CD4-positive, alpha-beta T cell treated with Interleukin-17A for 1 hour (primary cell): ENCODE measurements at places on chromosomes 11 and 22.

DNA sequence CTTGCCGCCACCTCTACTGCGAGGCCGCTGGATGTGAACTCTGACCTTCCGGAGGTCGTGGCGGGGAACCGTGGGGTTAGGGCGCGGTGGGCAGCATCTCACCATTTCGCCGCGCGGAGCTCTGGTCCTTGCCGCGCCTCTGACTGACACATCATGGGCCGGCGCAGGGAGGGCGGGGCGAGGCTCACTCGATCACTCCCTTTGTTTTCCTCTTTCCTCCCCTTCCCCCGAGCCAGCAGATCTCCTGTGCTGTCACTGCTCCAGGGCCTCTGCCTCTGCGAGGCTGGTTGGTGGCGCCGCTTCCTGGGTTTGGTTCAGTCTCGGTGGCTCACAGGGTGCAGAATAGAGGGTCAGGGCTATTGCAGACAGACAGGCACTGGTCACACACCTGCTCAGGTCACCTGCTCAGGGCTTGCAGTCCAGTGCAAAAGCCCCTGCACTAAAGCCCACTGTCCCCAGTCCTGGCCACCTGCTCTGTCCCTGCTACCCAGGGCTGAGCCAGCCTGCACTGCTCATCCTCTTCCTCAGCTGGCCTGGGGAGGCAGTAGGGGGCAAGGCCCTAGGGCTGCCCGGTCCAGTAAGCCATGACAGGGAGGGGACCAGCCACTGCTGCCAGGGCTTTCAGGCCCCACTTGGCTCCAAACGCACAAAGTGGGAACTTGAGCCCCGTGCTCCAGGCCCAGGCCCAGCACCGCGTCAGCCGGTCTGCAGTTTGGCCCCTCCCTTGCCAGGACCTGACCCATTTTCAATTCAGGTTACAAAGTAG, 36.2 kb downstream of the PISD start:
- no peak for DNase-seq

DNA sequence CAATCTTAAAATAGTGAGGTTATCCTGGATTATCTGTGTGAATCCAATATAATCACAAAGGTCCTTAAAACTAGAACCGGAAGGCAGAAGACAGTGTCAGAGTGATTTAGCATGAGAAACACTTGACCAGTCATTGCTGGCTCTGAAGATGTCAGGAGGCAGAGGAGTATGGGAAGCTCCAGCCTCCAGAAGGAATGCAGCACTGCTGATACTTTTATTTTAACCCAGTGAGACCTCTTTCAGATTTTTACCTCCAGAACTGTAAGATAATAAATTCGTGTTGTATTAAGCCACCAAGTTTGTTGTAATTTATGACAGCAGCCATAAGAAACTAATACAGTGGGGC, 134.4 kb upstream of the ZC3H12C start:
- no peak for DNase-seq

- DNase-seq, result no peak
Measured at GRCh38 chr11:133903875-133904817, 52.6 kb downstream of the IGSF9B start.

DNA sequence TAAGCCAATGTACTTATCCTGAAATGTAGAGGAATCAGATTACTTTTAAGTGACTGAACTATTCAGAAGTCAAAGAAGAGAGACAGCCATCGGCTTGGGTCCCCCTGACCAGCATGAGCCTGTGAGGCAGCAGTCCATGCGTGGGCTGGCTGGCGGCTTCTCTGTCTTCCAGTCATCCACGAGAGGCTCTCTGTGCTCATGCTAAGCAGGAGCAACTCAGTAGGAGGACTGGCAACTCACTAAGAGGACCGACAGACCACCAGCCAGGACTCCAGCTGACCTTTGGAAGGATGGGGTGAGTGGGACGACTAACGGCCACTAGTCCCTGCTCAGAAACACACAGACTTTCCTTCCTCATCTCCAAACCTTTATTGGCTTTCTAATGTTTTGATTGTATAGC, 43.6 kb downstream of the ARFGAP3 start:
- DNase-seq, result no peak

DNA sequence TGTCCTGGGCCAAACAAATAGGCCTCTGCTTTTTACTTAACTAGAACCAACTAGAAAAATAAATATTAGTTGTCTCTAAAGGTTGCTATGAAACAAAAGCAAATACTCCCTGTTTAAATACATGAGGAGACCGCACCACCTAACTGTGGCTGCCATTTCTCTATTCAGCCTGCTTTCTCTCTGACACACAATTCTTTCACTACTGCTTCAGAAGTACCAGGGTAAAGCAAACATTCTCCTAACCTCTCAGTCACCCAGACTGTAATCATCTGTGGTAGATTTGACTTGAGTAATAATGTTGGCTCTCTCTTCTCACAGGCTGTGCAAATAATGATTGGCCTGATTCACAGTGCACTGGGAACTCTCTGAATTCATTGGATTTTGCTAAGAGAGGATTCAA, 41.0 kb upstream of the MS4A8 start:
- DNase-seq, result no peak

DNA sequence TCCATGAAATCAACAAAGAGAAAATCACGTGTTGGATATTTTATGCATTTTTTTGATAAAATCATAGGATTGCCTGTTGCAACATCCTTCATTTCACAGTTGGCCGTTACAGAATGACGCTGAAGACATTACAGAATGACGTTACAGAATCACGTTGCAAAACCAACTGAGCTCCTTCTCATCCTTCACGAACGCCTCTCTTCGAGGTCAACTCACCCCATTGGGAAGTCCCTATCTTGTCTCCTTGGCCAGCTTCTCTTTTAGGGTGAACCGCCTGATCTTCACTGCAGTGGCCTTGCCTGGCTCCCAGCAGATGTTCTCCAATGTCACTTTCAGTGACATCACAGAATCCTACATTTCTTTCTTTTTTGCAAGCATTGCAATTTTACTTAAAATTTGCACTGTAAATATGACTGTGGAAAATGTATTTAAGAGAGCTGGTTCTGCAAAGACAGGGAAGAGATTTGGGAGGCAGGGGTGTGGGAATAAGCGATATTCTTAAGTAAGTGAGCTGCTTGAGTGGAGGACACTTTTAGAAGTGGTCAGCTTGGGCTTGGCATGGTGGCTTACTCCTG, 5.1 kb downstream of the KRTAP5-7 start:
- DNase-seq, result no peak

DNA sequence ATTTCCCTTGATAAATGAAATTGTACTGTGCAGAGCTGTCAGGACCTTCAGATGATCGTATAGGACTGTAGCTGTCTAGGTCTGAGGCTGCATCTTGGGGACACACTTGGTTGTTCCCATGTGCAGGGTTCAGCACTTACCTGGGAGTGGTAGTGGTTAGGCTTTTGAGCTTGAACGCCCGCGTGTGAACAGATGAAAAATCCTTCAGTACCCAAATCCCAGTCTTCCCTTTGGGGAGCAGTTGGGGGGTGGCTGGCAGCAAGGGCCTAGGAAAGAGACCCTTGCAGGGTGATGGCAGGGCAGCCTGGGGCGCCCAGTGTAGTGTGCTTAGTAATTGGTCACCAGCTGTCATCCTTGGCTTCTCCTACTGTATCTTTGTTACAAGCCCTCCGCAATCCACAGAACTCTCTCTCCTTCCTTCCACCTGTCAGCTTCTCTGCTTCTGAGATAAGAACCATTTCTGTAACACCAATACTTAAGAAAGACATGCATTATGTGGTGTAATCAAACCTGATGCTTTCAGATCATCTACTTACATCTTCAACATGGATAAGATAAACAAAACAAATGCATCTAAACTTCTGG, 64.6 kb downstream of the MORC2 start:
- no peak for DNase-seq

DNA sequence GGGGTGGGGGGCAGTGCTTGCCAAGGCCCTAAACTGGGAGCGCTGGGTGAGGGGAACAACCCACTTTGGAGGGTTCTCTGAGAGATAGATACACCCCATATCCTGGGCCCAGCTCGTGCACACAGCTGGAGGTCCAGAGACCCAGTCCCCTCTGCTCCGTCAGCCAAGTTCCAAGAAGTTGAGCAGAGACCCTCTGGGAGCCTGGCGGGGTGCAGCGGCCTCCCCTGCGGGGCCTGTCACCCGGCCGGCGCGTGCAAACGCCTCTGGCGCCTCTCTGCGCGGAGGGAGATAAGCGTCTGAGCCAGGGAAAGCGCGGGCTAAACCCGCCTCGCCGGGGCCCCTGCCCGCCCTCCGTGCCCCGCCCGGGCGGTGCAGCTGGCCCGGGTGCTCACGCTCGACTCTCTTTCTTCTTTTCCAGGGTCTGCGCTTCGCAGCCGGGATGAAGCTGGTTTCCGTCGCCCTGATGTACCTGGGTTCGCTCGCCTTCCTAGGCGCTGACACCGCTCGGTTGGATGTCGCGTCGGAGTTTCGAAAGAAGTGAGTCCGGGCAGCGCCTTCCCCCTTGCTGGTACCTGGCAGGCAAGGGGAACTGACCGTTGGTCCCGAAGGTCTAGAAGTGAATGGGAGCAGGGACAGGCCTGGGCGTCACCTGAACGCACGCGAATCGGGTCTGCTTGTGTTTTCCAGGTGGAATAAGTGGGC, 540 bp downstream of the ADM start:
- no peak for DNase-seq

GRCh38 chr22:44839061-44839460, 86.7 kb downstream of the ARHGAP8 start:
- DNase-seq, result no peak

DNA sequence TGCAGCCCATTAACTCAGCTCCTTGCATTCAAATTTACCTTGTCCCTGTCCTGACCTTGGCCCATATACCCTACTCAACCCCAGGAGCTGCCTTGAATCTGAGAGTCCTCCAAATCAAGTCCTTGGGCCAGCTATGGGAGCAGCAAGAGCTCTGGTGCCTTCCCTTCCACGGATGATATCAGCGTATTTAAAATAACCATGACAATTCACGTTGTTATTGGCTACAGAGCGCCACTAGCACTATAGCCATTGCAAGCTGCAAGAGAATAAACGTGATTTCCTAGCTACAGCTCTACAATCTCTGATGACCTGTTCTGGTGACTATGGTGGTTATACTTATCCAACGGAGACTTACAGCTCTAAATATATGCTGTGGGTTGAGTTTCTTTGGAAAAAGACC, 357.8 kb downstream of the LARGE1 start:
- no peak for DNase-seq

GRCh38 chr11:123452794-123453193, 22.7 kb downstream of the GRAMD1B start:
- no peak for DNase-seq

DNA sequence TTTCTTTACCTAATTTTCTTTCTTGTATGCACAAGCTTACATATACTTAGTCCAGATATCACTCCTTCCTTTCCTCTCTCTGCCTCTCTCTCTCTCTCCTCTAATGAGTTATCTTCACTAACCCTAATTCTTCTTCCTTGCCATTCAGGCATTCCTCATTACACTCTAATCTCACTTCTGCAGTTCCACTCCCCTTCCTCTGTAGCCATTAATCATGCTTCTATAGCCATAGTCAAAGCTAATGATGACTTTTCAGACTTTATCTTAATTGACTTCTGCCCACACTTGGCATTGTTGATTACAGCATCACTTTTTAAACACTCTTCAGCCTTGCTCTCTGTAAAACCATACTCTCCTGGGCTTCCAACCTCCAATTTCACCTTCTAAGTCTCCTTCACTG, 35.3 kb upstream of the SC5D start:
- no peak for DNase-seq

GRCh38 chr11:73145986-73146575, 4.0 kb upstream of the FCHSD2 start:
- DNase-seq, result no peak

- DNase-seq, result no peak
Measured at GRCh38 chr22:29305836-29306174, 645 bp upstream of the GAS2L1 start.

DNA sequence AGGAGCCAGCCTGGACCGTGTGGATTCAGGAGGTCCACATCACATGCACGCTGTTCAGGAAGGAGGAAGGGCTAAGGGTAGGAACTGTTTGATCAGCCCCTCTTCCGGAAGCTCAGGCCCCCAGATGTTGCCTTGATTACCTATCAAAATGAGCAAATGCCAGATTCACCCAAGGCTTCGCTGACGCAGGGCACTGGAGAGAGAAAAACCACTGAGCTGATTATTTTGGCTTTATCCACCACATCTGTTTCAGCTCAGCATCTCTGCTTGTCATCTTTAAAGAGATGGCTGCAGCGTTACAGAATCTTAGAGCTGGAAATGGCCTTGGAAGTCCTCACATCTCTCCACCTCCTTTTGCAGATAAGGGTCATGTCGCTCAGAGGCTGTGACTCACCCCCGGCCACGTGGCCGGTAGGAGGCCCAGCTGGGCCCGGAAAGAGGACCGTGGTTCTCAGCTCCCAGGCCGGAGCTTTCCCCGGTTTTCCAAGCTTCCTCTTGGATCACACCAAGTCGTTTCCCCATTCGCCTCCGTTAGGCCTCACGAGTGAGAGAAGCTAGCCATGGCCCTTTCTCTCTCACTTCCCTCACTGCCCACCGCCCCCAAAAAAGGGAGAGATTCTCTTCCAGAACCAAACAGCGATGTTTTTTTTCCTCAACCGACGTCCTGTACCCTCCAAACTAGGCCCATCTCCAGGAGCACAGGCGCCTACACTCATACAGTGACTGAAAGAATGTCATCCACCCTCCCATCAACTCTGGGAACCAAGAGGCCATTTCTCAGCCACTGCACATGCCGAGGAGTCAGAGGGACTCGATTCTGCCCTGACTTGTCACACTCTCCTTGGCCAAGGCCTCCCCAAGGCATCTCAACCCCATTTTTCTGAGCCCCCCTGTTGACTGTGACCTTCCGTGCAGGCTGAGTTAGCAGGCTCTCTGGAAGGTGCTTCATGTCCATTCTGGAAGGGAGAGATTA, 37.6 kb downstream of the LIF start:
- no peak for DNase-seq

- no peak for DNase-seq
Measured at GRCh38 chr22:32123657-32124056, 35.4 kb downstream of the C22orf42 start.

- DNase-seq, result no peak
Measured at GRCh38 chr11:43688394-43688793, 7.9 kb downstream of the HSD17B12 start.

DNA sequence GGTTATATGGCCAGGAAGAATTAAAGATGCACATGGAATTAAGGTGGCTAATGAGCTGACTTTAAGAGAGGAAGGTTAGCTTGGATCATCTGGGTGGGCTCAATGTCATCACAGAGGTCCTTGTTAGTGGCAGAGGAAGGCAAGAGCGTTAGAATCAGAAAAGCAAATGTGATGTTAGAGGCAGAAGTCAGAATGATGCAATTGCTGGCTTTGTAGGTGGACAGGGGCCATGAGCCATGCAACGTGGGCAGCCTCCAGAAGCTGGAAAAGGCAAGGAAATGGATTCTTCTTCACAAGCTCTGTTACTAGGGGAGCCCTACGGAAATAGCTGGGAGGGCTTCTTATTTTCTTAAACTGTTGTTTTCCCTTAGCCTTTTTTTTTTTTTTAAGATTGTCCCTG, 2.3 kb upstream of the CBLIF start:
- no peak for DNase-seq

- no peak for DNase-seq
Measured at GRCh38 chr22:40198733-40199132, 21.0 kb downstream of the TNRC6B start.
